ENCODE measurements at places on chromosomes 2 and 18.

GRCh38 chr18:50982086-50982801 lies 14.4 kb downstream of the ELAC1 start:
- DNase-seq, result no peak

GRCh38 chr2:120007851-120008250 lies 5.0 kb upstream of the EPB41L5 start:
- no peak for DNase-seq

DNA sequence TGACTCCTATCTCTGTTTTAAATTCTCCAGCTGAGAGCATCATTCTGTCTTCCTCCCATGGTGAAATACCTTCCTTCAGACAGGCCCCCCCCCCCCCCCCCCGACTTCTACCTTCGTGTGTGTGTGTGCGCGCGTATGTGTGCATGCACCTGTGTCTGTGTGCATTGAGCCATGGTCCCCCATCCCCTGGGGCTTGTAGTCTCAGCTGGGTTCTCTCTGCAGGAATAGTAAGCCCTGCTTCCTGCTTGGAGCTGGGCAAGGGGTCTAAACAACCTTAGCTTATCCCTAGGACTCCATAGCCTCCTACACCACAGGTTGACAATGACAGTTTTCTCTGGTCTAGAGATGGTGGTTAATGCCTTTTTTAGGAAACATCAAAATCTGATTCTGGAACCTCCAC lies 427.5 kb upstream of the KLHL29 start:
- DNase-seq, result no peak

DNA sequence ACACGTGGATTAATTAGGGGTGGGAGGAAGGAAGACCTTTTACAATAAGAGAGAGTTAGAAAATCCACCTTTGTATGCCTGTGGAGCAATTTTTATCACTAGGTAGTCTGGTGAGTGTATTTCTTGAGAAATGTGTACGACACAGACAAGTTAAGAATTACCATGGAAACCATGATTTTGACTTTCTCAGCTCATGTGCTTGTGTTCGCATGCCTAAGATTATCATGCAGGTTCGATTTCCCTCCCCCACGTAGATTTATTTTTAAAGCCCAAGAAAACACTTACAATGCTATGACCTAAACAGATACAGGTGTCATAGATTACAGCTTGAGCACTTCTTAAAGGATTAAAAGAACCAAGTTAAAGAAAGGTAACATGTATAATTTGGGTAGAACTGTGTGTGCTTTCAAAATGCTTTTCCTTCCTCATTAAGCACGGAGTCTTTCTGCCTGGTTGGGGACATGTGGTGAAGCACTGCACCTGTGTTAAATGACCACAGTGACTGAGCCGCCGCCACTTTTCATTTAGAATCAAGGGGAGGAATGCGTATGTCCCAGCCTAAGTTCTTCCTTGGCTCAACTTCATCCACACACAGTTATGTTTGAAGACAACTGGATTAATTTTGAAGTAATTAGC lies 16.6 kb downstream of the SERTAD2 start:
- no peak for DNase-seq

GRCh38 chr2:151862700-151863099 lies 34.5 kb upstream of the ARL5A start:
- no peak for DNase-seq

- no peak for DNase-seq
Observed at GRCh38 chr18:27301615-27302378, 116.7 kb upstream of the CHST9 start.

- DNase-seq, result no peak
Observed at GRCh38 chr2:70118798-70119454, 31.6 kb downstream of the PCBP1 start.

DNA sequence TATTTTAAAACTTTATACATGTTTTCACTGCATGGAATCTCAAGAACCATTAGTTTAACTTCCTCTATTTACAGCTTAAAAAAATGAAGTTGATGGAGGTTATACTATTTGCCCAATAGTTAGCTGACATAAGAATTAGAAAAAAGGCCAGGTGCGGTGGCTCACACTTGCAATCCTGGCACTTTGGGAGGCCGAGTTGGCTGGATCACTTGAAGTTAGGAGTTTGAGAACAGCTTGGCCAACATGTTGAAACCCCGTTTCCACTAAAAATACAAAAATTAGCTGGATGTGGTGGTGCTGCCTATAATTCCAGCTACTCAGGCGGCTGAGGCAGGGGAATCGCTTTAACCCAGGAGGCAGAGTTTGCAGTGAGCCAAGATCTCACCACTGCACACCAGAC lies 125.1 kb upstream of the CDH19 start:
- no peak for DNase-seq

- DNase-seq, result no peak
Observed at GRCh38 chr2:136444323-136444722, 321.0 kb upstream of the THSD7B start.

DNA sequence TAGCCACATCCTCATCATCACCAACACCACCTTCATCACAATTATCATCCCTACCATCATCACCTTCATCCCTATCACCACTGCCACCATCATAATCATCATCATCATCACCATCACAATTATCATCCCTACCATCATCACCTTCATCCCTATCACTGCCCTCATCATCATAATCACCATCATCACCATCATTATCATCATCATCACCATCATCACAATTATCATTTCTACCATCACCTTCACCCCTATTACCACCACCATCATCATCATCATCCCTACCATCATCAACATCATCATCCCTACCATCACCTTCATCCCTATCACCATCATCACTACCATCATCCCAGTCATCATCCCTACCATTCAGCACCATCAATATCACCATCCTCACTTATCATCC lies 140.5 kb downstream of the LOXHD1 start:
- DNase-seq, result no peak

All from femur (tissue), 1 donor.